SK-N-MC (cell line): ENCODE measurements at places on chromosomes 16 and 17.

DNA sequence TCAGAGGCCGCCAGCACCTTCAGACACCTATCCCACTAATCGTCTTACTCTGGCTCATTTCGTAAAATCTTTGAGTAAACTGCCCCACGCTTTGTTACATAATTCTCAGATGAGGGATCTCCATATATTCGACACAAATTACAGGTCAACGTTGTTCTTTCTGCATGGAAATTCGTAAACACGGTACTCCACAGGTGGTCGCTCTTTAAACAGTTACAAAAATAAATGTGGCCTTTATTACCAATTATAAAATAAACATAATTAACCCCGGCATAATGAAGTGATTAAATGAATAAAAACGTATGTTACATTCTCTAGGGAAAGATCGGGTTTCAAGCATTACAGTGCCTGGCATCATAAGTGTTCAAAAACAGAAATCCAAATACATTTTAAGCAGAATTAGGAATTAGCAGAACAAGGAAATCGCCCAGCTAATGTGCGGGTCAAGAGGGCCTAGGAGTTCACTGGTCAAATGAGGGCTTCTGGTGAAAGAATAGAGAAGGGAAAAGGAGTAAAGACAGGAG lies 943 bp upstream of the PIP4K2B start:
- no peak for DNase-seq

DNA sequence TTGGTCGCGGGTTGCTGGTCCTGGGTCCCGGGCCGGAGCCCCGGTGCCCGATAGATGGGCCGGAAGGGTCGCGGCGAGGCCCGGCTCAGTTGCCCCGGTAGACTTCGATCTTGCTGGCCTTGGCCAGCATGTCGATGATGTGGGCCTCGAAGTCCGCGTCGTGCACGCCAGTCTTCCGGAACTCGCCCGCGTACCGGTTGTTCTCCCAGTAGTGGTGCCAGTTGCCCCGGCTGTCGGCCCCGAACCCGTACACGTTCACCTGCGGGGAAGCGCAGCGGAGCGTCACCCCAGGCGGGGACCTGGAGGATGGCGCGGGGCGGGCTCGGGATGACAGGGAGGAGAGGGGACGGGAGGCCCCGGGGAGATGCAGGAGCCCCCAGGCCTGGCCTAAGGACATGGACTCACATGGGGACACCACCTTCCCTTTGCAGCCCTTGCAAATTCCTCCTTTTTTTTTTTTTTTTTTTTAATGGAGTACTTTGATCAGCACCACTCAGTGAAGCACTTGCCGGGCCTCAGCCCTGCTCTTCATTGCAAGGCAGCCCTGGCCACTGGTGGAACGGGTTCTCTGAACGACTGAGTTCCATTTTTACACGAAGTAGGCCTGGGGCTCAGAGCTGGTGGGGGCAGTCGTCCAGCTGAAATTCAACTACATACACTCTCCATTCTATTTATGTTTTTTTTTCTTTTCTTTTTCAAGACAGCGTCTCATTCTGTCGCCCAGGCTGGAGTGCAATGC lies 35.1 kb downstream of the DDX19A start:
- no peak for DNase-seq

DNA sequence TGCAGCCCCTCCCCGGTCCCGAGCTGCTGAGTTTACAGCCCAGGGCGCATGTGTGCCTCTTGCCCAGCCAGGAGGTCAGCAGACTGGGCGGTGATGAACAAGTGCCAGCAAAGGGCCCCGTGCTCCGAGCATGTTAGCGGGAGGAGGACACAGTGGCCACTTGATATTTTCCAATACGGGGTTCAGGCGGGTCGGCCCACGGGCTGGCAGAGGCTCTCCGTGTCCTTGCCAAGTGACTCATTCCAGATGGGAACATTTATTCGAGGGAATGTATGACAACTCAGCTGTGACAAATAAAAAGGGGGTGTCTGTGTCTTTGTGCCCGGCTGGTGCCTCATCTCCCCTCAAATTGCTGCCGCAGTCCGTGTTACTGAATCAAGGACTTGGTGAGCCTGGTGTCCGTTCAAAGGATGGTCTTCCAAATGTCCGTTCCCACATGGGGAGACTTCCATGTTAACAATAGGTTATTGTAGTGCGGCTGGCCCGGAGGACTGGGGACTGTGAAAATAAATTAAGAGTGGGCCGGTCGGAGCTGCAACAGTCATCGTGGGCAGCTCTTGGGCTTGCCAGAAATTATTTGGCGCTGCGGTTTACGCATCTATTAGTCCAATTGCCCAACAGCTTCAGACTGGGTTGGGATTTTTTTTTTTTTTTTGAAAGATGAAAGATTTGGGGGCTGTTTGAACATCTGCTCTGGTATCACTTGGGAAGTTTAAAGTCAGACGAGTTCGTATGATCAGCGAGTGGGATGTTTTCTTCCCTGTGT lies 174.0 kb upstream of the CIBAR2 start:
- no peak for DNase-seq

- no peak for DNase-seq
Measured at GRCh38 chr17:8021565-8022359, 17.1 kb upstream of the ALOX15B start.

DNA sequence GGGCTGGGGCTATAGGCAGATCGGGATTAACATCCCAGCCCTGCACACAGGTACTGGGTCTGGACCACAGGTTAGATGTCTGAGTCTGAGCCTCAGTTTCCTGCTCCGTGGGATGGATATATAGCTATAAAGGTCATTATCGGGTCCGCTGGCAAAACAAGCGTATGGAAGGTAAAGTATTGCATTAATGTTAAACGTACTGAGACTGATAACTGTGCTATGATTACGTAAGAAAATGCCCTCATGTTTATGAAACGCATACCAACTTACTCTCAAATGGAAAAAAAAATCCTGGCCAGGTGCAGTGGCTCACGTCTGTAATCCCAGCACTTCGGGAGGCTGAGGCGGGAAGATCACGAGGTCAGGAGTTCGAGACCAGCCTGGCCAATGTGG lies 135.2 kb downstream of the CCDC182 start:
- no peak for DNase-seq

DNA sequence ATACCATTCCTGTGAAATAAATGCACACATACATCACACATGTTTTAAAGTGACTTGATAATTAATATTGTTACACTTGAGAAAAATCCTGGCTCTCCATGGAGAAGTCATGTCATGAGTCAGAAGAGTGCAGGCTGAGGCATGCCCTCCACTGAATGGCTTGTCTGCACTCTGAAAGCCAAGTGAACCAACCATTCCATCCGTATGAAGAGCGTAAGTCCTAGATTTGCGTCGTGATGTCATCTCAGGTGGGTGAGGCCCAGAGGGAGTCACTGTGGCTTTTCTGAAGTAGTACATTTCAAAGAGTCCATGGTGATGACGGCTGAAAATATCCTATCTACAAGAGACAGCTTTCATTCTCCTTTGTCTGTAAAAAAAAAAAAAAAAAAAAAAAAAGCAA lies 83.5 kb upstream of the IRX5 start:
- DNase-seq = no peak

DNA sequence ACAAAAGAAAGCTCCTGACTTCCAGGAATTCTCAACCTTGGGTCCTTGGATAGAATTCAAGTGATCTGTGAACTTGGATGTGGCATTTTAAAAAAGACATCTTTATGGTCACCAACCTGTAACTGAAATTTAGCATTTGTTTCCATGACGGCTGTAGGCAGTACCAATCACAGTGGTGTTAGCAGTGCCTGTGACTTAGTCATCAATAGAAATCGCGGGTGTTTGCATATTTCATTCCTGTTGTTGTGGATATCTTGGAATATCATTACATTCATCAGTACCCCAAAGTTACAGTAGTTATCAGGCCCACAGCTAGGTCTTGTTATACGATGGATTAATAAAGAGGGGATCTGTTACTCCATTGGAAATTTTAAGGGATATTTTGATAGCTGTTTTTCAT lies 81.6 kb downstream of the CMIP start:
- DNase-seq = no peak

GRCh38 chr16:54437401-54437800 lies 150.8 kb upstream of the IRX3 start:
- DNase-seq = no peak

- DNase-seq = no peak
Measured at GRCh38 chr16:66691234-66691633, 5.3 kb downstream of the CMTM4 start.

DNA sequence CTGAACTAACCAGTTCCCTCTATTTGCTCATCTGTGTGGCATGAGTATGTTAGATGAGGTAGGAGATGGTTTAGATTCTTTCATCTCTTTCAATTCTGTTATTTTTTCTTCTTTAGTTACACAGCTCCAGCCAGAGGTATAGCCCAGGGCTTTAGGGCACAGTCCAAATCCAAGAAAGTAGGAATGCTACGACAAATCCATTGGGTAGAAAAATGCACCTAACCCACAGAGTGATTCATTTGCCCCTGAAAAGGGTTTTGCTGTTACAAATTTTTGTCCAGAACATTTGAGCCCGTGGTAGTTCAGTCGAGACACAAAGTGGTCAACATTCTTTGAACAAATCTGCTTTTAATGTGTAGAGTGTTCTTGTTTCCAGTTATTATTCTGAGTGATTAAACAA lies 250.7 kb downstream of the HS3ST3A1 start:
- no peak for DNase-seq
